ENCODE measurements at places on chromosomes 3 and 15. TPM values are rescaled to one million over a fixed set of nuclear protein-coding genes. Genes with fewer than 3 reads are reported as not detected.
A peak's percentile ranks its signal among the peaks of the same experiment; 100 is the strongest.

Gene MOBP
- polyA plus RNA-seq = not detected

- no peak overlapping the region for H3K27ac ChIP-seq
- H3K36me3 ChIP-seq = no peaks in the 10 kb centered on the region
- no peaks in the 10 kb centered on the region for H3K4me1 ChIP-seq
- no peak overlapping the region for H3K4me3 ChIP-seq
- H3K27me3 ChIP-seq = no peaks in the 10 kb centered on the region
Measured at GRCh38 chr3:143628971-143629370, 219.3 kb downstream of the SLC9A9 start.

DNA sequence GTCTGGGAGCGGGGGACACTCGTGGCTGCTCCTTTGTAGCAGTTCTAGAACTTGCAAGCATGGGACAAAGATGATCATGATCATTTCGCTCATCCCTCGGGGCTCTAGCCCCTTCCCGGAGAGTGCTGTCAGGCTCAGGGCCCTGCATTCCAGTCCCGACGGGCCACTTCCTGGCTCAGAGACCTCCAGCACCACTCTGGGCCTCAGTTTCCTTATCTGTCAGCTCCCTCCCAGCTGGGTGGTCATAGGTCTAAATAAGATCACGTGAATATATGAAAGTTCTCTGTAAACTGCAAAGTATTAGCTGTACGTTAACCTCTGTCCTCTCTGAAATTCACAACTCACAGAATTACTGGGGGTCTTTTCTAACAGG is 52.8 kb upstream of the SLC6A11 start:
- H3K27ac ChIP-seq = no peak overlapping the region
- no peaks in the 10 kb centered on the region for H3K27me3 ChIP-seq
- H3K36me3 ChIP-seq = no peaks in the 10 kb centered on the region
- peaks cover 3% of the 10 kb centered on the region for H3K4me1 ChIP-seq
- no peak for DNase-seq

GRCh38 chr15:68418611-68419161 is 13.3 kb downstream of the ITGA11 start:
- H3K4me3 ChIP-seq = no peak overlapping the region
- no peak overlapping the region for H3K27ac ChIP-seq
- no peaks in the 10 kb centered on the region for H3K36me3 ChIP-seq
- H3K4me1 ChIP-seq = no peaks in the 10 kb centered on the region

Gene TGM5
- 0.23 TPM for polyA plus RNA-seq

DNA sequence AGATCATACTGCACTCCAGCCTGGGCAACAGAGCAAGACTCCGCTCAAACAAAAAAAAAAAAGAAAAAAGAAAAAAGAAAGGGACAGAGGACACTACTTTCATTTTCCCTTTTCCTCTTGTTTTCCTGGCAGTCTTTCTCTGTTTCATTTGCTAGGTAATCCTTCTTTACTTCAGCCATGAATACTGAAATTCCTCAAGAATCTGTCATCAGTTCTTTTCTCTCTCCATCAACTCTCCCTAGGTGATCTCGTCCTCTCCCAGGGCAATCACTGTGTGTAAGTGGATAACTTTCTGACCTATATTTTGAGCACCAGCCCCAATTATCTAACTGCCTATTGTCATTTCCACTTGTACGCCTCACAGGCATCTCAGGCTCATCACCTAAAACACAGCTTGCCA is 51.5 kb downstream of the TTC23 start:
- no peak for DNase-seq
- no peaks in the 10 kb centered on the region for H3K27me3 ChIP-seq
- no peaks in the 10 kb centered on the region for H3K4me1 ChIP-seq
- H3K4me3 ChIP-seq = no peak overlapping the region
- no peak overlapping the region for H3K27ac ChIP-seq

DNA sequence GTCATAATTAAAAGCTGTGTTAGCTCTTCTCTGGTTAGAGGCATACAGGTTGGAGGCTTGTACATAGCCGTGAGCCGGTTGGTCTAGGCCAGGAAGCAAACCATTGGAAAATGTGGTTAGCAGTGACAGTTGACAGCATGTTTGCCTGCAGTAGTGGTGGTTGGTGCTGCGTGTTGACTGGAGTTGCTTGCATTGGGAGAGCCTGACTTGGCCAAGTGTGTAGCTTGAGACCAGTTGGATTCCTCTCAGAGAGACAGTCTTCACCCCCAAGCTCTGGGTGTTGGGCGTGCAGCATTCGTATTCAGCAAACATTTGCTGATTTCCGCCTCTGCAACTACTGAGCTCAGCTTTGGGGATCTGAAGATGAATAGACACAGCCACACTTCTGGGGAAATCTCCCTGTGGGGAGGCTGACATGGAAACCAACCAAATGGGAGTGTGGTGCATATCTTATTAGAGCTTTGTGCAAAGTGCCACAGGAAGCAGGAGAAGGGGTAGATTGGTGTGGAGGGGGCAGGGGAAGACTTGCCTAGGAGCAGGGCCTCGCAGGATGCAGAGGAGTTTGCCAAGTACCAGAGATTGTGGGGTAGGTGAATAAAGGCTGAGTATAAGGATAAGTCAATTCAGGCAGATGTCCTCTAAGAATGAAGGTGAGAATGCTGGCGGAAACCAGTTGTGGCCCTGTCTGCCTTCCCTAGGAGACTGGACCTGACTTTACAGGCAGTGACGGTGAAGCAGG is 83.5 kb downstream of the IGF1R start:
- no peaks in the 10 kb centered on the region for H3K27me3 ChIP-seq
- H3K4me1 ChIP-seq = peaks cover 45% of the 10 kb centered on the region
- H3K27ac ChIP-seq = no peak overlapping the region
- no peak for DNase-seq
- H3K4me3 ChIP-seq = no peak overlapping the region
- peaks cover 2% of the 10 kb centered on the region for H3K36me3 ChIP-seq

DNA sequence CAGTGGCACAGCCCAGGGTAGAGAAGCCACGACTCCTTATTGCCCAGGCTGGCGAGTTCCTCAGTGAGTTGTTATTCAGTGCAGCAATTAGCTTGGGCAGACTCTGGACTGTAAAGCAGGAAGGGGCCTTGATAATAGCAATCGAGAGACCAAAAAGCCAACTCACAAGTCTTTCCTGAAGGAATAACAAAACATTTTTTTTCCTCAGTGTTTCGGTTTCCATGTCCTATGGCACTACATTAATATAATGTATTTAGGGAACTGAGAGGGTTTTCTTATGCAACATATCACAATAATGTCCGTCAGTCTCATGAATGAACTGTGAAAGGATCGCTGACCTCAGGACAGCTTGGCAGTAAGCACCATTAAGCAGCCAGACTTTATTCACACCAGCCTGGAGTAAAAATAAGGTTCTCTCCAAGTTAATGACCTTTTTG is 248.9 kb upstream of the TBL1XR1 start:
- no peak overlapping the region for H3K27ac ChIP-seq
- no peak overlapping the region for H3K4me3 ChIP-seq
- H3K36me3 ChIP-seq = no peaks in the 10 kb centered on the region
- no peak for DNase-seq
- peaks cover 37% of the 10 kb centered on the region for H3K4me1 ChIP-seq

DNA sequence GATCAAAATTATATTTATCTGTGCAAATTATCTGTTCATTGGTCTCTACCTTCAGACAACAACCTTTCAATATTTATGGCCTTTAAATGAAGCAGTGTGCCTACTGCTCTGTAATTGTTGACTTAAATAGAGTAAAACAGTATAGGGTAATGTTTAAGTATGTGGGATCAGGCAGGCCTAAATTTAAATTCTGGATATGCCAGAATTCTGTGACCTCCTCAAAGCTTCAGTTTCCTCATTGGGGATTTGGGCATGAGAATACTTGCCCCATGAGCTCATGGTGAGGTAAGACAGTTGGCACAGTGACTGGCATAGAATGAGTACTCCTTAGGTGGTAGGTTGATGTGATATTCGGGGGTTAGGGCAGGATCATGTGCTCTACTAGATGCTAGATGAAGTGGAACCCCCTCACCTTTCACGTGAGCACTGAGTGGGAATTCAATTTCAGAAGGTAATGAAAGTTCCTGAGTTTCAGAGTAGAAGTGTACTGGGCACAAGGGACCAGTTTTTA is 14.9 kb downstream of the ARL8B start:
- no peaks in the 10 kb centered on the region for H3K27me3 ChIP-seq
- H3K4me3 ChIP-seq = no peak overlapping the region
- peaks cover 43% of the 10 kb centered on the region for H3K4me1 ChIP-seq
- peak overlapping the region; percentile 76 for H3K27ac ChIP-seq
- no peak for DNase-seq
- no peaks in the 10 kb centered on the region for H3K36me3 ChIP-seq

Gene ZNF80
- polyA plus RNA-seq = not detected

DNA sequence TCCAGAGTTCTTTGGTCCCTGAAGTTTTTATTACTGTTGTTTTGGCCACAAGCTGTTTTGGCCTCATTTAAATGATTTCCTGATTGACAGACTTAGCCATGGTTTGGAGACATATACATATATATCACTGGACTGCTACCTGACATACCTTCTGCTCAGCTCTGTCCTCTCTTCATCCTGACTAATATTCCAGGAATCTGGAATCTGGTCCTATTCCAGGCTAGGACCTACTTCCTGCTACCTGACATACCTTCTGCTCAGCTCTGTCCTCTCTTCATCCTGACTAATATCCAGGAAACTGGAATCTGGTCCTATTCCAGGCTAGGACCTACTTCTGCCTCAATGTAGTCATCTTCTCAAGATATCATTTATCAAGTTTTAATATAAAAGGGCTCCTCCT is 724.4 kb upstream of the ROBO1 start:
- H3K27ac ChIP-seq = no peak overlapping the region
- H3K27me3 ChIP-seq = no peaks in the 10 kb centered on the region
- no peak for DNase-seq
- no peaks in the 10 kb centered on the region for H3K4me1 ChIP-seq
- H3K36me3 ChIP-seq = no peaks in the 10 kb centered on the region

- no peaks in the 10 kb centered on the region for H3K27me3 ChIP-seq
- no peak for DNase-seq
- H3K4me1 ChIP-seq = no peaks in the 10 kb centered on the region
- no peak overlapping the region for H3K27ac ChIP-seq
- no peak overlapping the region for H3K4me3 ChIP-seq
Measured at GRCh38 chr3:47794544-47794943, 8.4 kb upstream of the DHX30 start.

- DNase-seq = no peak
- H3K4me1 ChIP-seq = peaks cover 28% of the 10 kb centered on the region
- H3K36me3 ChIP-seq = no peaks in the 10 kb centered on the region
- no peaks in the 10 kb centered on the region for H3K27me3 ChIP-seq
- peak overlapping the region; percentile 63 for H3K4me3 ChIP-seq
Measured at GRCh38 chr3:129195731-129196256, 12.1 kb upstream of the CNBP start.

GRCh38 chr15:98648654-98649471 is 524 bp downstream of the IGF1R start:
- peak overlapping the region; percentile 86 for H3K27ac ChIP-seq
- no peak for DNase-seq
- H3K4me1 ChIP-seq = peaks cover 16% of the 10 kb centered on the region
- H3K36me3 ChIP-seq = no peaks in the 10 kb centered on the region
- peak overlapping the region; percentile 96 for H3K4me3 ChIP-seq

GRCh38 chr3:99867594-99868310 is 50.1 kb downstream of the CMSS1 start:
- H3K27me3 ChIP-seq = no peaks in the 10 kb centered on the region
- H3K36me3 ChIP-seq = peaks cover 18% of the 10 kb centered on the region
- no peak overlapping the region for H3K27ac ChIP-seq

- no peak overlapping the region for H3K4me3 ChIP-seq
- no peaks in the 10 kb centered on the region for H3K4me1 ChIP-seq
- DNase-seq = no peak
- H3K36me3 ChIP-seq = peaks cover 2% of the 10 kb centered on the region
Measured at GRCh38 chr3:49992326-49992725, 52.4 kb downstream of the RBM6 start.

- H3K36me3 ChIP-seq = no peaks in the 10 kb centered on the region
- DNase-seq = no peak
- H3K27ac ChIP-seq = no peak overlapping the region
- H3K27me3 ChIP-seq = no peaks in the 10 kb centered on the region
Measured at GRCh38 chr3:23996095-23996524, 51.0 kb downstream of the NR1D2 start.

- no peak for DNase-seq
- H3K4me3 ChIP-seq = no peak overlapping the region
- H3K27me3 ChIP-seq = no peaks in the 10 kb centered on the region
Measured at GRCh38 chr3:28328188-28329151, 20.1 kb upstream of the ZCWPW2 start.

Gene AADAC
- polyA plus RNA-seq = not detected

- H3K27ac ChIP-seq = no peak overlapping the region
- no peaks in the 10 kb centered on the region for H3K27me3 ChIP-seq
- H3K36me3 ChIP-seq = no peaks in the 10 kb centered on the region
- H3K4me1 ChIP-seq = no peaks in the 10 kb centered on the region
Measured at GRCh38 chr3:77466562-77467115, 426.7 kb downstream of the ROBO2 start.

- no peak for DNase-seq
- no peak overlapping the region for H3K27ac ChIP-seq
- no peaks in the 10 kb centered on the region for H3K4me1 ChIP-seq
Measured at GRCh38 chr15:61157933-61158332, 71.2 kb downstream of the RORA start.

Gene MUC20
- polyA plus RNA-seq = 0.25 TPM

DNA sequence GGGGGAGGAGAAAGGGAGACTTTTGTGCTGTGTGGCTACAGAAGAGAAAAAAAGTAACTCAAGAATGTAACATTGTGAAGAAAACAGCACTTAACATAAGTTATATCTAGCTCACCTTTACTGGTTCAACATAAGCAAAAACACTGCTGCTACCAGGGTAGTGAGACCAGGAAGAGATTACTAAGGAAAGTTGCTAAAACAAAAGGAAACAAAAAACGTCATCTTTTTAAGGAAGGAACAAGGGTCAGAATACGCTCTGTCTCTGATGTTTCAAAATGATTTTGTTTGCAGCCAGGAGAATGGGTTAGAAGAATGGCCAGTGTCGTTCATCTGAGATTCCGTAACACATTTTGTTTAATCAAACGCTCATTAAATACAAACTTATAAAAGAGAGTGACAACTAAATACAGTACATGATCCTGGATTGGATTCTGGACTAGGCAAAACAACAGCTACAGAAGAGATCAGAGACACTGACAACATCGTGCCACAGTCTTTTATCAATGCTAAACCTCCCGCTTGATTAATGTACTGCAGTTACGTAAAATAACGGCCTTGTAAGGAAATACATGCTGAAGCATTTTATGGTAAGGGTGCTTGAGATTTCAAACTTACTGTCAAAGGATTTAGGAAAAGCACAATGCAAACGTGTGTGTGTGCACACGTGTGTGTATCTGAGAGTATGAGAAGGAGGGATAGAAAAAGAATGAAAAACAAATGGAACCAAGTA is 67.7 kb downstream of the FOXP1 start:
- no peaks in the 10 kb centered on the region for H3K27me3 ChIP-seq
- DNase-seq = no peak
- no peak overlapping the region for H3K4me3 ChIP-seq
- peaks cover 19% of the 10 kb centered on the region for H3K4me1 ChIP-seq
- no peak overlapping the region for H3K27ac ChIP-seq

- no peaks in the 10 kb centered on the region for H3K4me1 ChIP-seq
- no peak overlapping the region for H3K27ac ChIP-seq
- H3K4me3 ChIP-seq = no peak overlapping the region
Measured at GRCh38 chr15:92634671-92635201, 20.8 kb downstream of the FAM174B start.
